ENCODE measurements at places on chromosomes 2 and 18.
A peak's percentile ranks its signal among the peaks of the same experiment; 100 is the strongest.

DNA sequence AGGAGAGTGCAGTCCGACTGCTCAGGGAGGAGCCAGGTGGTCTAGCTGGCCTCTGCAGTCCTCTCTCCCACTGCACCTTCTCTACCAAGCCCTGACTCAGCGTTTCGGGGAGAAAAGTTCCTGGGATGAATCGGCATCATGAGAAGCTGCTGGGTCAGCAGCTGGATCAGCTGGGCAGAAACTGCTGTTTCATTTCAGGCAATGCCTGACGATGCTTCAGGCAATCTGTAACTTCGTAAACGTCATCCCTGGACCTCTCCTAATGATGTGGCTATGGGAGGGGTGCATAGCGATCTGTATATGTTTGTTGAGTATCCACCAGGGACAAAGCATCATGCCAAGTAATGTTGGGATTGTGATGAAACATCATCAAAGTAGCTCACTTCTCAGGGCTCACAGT lies 20.7 kb downstream of the LIPG start:
- DNase-seq, result no peak

DNA sequence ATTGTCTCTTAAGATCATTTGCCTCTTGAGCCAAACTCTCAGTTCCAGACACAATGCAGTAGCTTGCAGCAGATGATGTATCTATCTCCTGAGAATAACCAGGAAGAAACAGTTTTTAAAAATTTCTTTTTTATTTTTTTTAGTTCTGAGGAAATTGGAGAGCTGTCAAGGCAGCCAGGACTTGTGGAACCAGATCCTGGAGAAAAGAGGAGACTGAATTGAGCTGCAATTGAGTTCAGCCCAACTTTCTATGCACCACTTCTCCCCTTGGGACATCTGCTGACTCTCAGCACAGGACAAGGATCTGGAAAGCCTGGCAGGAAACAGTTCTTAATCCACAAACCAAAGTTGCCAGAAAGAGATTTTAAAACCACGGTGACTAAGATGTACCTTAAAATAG lies 13.5 kb upstream of the CSRNP3 start:
- DNase-seq, result no peak

DNA sequence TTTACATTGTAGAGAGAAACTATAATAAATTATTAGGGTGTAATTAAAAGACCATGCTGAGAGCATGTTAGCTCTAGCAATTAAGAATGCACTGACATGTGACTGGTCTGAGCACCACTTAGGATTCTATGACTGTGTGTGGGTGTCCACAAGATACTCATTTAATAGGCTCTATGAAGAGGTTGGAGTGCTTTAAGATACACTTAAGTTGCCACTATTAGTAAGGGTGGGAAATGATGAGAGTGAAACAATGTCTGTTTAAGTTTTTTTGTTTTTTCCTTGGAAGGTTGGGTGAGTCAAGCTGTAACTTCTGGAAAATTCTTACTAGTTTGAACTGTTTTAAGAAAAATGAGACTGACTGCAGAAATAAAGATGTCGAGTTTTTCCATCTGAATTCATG lies 1.8 kb upstream of the FAP start:
- DNase-seq, result no peak

- DNase-seq, result no peak
These were observed 288.5 kb upstream of the SLC39A10 start for GRCh38 chr2:195368249-195369217.

GRCh38 chr2:96685577-96686459 lies 43.3 kb downstream of the FER1L5 start:
- DNase-seq, result no peak

DNA sequence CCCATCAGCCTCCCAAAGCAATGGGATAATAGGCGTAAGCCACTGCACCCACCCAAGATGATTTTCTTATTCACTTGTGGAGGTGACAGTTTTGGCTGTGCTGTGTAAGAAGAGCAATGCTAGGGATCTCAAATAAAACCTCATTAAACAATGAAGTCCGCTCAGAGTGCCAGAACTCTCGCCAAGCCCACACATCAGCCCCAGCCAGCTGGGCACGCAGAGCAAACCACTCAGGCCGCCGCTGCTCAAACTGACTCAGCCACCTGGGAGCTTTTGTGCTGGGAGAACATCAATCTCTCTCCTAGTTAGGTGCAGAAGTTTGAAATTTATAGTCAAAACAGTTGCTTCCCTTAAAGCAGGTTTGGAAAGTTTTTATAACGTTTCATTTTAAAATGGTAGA lies 47.6 kb downstream of the RNF152 start:
- DNase-seq, result no peak

GRCh38 chr18:9721893-9722550 lies 13.9 kb downstream of the RAB31 start:
- DNase-seq, result no peak

- no peak for DNase-seq
These were observed 87.3 kb downstream of the ANTXR1 start for GRCh38 chr2:69100220-69100723.

DNA sequence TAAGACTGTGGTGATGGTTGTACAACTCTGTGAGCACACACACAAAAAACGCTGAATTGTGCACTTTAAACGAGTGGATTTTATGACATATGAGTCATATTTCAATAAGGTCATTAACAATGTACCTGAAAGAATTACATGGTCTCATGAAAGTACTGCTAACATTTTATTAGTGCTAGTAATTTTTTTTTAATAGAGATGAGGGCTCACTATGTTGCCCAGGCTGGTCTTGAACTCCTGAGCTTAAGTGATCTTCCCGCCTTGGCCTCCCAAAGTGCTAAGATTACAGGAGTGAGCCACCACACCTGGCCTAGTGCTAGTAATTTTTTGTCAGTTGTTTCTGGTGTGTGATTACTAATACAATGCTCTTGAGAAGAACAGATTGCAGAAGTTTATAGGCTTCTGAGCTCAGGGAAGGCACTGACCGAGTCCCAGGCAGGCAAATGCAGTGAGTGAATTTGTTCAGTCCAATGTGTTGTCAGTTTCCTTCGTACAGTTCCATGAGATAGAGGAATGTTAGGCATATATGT lies 177.0 kb downstream of the TGIF1 start:
- DNase-seq, result no peak

GRCh38 chr18:39786477-39786876 lies 2168.6 kb upstream of the PIK3C3 start:
- no peak for DNase-seq

DNA sequence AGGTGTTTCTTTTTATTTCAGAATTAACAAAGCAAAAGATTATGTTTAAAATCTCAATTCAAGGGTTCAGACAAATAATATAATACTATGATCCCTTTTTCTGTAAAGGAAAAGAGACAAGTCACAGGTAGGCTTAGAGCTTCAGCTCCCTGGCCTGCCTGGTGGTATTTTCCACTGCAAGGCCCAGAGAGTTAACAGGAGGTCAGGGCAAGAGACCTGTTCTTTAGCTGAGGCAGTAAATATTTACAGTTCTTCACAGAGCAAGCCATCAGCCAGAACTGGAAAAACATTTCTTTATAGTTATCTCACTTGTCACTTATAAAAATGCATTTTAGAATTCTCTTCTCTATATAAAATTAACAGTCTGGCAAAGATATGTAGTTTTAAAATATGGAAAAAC lies 70.1 kb downstream of the EPG5 start:
- DNase-seq, result no peak

- no peak for DNase-seq
These were observed 972.0 kb downstream of the DPP10 start for GRCh38 chr2:115414466-115414865.

GRCh38 chr2:177015356-177015923 lies 197.2 kb upstream of the HNRNPA3 start:
- DNase-seq, result no peak

DNA sequence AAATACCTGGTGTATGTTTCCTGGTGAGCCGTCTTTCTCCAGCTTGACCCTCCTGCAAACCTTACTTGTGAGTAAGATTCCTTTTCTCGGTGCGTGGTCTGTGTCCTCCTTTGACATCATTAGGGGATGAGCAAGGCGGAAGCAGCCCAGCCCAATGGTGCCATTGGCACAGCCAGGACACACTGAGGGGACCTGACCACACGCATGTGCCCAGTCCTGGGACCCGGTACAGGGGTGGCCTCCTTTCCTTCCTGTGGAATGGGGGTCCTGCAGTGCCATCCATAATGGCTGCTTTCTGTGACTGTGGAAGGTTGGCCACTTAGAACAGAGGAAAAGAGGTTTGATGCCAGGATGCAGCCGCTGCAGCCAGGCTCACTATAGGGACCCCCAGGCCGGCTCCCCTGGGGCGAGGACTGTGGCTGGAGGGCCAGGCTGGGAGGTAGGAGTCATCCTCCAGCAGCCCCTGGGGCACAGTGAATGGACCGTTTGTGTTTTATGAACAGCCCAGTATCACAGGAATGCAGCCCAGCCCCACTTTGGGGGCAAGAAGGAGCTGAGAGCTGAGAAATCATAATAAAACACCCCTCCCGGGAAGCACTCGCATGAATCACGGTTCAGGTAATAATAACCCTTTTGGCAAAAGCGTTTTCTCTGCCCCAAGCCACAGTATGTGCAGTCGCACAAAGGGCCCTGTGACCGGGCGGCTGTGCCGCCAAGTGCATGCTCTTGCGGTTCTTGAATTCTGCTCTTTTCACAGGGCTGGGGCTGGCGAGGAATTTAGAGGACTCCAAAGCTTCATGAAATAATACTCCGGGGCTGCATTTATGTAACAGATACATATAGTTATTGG lies 73.2 kb downstream of the ASB1 start:
- no peak for DNase-seq

GRCh38 chr2:43348908-43349661 lies 122.7 kb upstream of the ZFP36L2 start:
- no peak for DNase-seq

GRCh38 chr2:20488782-20489181 lies 41.9 kb downstream of the RHOB start:
- no peak for DNase-seq

DNA sequence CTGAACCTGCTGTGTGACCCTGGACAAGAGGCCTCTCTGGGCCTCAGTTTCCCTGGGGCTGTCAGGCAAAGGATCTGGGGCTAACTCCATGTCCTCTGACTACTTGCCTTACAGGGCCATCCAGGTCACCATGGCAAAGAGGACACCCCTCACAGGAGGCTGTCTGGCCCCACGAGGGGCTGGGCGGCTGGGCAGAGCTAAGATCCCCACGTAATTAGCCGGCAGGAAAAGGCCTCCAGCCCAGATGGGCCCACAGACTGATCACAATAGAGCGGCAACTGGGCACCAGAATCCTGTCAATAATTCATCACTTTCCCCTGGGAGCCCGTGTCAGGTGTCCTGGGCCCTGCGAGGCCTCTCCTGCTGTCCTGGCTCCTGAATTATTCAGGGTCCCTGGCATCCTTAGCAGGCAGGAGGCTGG lies 44.8 kb upstream of the OTOF start:
- no peak for DNase-seq

GRCh38 chr2:40783704-40784103 lies 331.8 kb upstream of the SLC8A1 start:
- DNase-seq, result no peak

DNA sequence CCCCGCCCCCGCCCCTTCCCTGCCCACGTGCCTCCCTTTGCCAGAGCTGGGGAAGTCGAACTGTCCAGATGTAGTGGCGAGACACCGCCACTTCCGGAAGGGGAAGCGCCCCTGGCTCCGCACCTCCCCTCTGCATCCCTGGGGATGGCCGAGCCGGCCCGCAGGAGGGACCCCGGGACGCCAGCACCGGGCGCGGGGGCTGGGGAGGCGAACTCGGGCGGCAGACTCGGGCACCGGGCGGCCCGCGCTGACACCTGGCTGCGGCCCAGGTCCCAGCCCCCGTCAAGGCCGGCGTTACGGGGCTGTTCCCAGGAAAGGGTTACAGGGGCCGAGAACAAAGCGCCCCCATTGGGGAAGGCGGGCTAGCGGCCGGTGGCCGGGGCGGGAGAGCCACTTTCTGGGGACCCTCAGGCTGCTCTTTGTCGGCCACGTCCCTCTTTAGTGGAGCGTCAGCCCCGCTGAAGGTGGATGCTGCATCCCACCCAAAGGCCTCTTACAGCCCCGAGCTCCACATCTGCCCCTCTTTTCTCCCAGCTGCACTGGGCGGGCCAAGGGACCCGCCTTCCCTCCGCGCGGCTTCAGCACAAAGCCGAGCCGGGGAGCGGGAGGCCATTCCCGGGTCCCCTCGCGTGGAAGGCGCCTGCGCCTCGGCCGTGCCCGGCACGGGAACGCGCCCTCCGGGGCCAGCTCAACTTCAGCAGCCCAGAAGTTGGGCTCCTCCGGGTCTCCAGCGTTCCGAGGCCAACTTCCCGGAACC lies 1.3 kb downstream of the SDC1 start:
- DNase-seq, result no peak

- DNase-seq, result no peak
These were observed 30.4 kb downstream of the SERTAD2 start for GRCh38 chr2:64623242-64623850.

- no peak for DNase-seq
These were observed 37.3 kb upstream of the ACAA2 start for GRCh38 chr18:49850636-49851035.

DNA sequence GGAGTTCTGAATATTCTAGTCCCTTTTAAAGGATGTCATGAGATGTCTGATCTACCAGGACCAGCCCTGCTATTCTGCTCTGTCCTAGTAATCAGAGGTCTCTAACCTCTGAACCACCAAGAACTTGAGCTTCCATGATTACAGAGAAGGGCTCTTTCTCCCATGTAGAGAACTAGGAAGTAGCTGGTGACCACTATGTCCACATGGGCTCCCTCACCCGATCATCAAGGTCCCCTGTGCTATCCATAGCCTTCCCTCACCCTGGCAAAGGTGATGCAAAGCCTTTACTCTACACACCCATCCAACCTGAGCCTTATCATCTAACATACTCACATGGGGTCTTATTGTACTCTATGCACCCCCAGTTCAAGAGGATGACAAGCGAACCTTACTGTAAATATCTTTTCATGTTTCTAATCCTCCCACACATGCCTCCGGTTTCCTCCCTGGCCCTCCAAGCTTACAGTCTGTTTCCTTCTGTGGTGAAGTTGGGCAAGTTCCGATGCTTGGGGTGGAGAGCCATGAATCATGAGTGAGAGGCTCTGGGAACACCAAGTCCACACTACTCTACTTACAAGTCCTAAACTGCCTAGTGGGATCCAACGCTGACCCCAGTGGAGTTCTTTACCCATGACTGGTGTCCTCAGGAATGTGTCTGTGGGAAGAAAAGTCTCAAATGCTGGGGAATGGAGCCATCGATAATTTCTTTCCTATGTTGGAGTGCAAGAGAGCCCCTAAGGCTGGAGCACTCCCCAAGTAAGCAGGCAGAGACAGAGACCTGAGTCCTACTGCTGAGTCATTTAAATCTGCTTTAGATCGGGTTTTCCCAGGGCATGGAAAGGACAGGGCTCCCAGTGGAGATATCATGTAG lies 73.3 kb upstream of the KLF7 start:
- peak; percentile 30 for DNase-seq

Measured in activated naive CD4-positive, alpha-beta T cell treated with Interleukin-2 at 50 U/mL for 16 hours (primary cell).